Effector memory CD4-positive, alpha-beta T cell (primary cell): ENCODE measurements at places on chromosomes 6 and 20.

DNA sequence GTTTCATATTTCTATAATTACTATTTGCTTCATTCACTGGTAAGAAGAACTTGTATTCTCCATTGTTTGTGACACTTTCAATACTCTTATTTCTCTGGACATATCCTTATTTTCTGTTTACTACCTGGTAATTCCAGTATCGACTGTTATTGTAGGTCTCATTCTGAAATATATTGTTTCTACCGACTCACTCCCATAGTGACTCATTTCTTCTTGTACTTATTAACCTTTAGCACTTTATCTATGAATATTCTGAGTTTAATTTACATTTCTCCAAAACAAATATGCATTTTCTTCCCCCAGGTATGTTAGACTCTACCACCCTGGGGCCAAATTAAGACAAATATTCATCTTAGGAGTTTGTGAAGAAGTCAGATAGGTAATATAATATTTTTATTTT lies 164.5 kb upstream of the BTBD3 start:
- no peaks in the 10 kb centered on the region for H3K36me3 ChIP-seq
- no peak overlapping the region for H3K4me3 ChIP-seq
- no peaks in the 10 kb centered on the region for H3K4me1 ChIP-seq
- H3K27ac ChIP-seq: no peak overlapping the region

DNA sequence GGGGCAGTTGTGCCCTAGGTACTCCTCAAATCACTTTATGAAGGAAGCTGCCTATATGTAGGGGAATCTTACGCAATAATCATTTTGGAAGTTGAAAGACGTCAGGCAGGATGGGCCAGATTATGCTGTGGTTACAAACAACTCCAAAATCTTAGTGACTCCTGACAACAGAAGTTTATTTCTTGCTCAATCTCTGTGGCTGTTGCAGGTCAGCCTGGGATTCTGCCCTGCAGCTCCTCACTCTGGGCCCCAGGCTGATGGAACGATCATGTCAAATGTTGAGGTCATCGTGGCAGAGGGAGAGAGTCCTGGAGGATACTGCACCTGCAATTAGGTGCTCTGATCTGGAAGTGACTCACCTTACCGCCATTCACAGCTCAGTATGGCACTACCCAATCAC lies 88.4 kb downstream of the ZDHHC14 start:
- no peak overlapping the region for H3K27ac ChIP-seq
- H3K27me3 ChIP-seq: no peaks in the 10 kb centered on the region
- H3K4me1 ChIP-seq: no peaks in the 10 kb centered on the region
- H3K36me3 ChIP-seq: no peaks in the 10 kb centered on the region
- no peak for DNase-seq

DNA sequence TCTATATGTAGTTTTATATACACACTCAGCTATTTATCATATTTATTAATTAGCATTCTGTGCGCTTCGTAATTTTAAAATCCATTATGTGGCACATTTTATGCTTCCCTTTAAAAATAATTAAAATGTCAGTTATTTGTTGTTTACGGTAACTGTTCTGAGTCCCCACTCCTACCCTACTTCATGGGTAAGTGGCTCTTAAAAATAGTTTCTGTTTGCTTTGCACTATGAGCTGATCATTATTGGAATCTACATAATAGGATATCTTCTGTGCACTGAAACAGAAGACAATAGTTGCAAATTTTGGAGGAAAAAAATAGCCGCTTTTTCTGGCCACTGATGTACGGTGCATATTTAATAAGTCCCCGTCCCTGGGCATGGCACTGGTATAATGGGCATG lies 25.2 kb downstream of the LCA5 start:
- no peaks in the 10 kb centered on the region for H3K27me3 ChIP-seq
- H3K36me3 ChIP-seq: no peaks in the 10 kb centered on the region
- no peak for DNase-seq
- H3K27ac ChIP-seq: no peak overlapping the region
- H3K4me1 ChIP-seq: no peaks in the 10 kb centered on the region

- DNase-seq: no peak
- H3K4me3 ChIP-seq: no peak overlapping the region
- H3K36me3 ChIP-seq: no peaks in the 10 kb centered on the region
- H3K27me3 ChIP-seq: no peaks in the 10 kb centered on the region
- H3K4me1 ChIP-seq: no peaks in the 10 kb centered on the region
These were observed 71.6 kb downstream of the SH3BGRL2 start for GRCh38 chr6:79702691-79703090.

DNA sequence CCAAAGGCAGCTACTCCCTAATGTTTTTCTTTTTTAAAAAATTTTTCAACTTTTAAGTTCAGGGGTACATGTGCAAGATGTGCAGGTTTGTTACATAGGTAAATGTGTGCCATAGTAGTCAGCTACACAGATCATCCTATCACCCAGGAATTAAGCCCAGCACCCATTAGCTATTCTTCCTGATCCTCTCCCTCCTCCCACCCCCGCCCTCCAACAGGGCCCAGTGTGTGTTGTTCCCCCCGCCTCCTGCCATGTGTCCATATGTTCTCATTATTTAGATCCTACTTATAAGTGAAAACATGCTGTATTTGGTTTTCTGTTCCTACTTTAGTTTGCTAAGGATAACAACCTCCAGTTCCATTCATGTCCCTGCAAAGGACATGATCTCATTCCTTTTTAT lies 12.4 kb downstream of the TRIM15 start:
- peaks cover 4% of the 10 kb centered on the region for H3K4me1 ChIP-seq
- no peaks in the 10 kb centered on the region for H3K36me3 ChIP-seq
- H3K27ac ChIP-seq: no peak overlapping the region

DNA sequence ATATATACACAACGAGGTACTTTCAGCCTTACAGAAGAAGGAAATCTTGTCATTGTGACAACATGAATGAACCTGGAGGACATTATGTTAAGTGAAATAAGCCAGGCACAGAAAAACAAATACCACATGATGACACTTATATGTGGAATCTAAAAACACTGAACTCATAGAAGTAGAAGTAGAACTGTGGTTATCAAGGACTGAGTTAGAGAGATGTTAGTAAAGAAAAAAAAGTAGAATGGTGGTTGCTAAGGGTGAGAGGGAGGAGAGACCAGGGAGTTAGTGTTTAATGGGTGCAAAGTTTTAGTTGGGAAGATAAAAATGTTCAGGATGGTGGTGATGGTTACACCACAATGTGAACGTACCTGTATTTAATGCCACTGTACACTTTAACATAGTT lies 4.8 kb upstream of the STX11 start:
- no peak overlapping the region for H3K4me3 ChIP-seq
- no peaks in the 10 kb centered on the region for H3K36me3 ChIP-seq
- H3K27ac ChIP-seq: no peak overlapping the region
- no peak for DNase-seq
- H3K27me3 ChIP-seq: no peaks in the 10 kb centered on the region

DNA sequence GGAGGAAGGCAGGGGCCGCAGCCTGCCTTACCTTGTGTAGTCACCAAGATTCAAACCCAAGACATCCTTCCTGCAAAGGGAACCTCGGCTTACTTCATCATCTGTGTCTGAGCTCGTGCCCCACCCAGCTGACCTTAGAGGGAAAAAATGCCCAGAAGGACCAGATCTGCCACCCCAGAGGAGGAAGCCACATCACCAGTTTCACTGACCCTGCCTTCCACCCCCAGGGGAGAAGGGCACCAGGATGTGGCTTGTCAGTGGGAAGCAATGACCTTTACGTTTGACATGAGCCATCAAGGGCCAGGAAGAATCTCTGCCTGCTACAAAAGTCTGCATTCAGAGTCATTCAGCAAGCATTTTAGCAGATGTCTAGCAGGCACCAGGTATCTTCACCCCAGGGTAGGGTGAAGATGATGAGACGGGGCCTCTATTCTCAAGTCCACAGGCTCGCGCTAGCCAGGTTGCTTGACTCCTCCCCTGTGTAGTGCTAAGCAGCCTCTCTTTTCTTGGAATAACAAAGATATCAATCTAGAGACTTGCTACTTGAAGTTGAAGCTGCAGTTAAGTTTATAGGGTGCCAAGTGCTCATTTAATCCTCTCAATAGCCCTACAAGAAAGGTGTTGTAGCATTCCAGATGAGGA lies 28.1 kb downstream of the HM13 start:
- H3K4me1 ChIP-seq: no peaks in the 10 kb centered on the region
- no peak overlapping the region for H3K4me3 ChIP-seq
- no peak overlapping the region for H3K27ac ChIP-seq

GRCh38 chr6:44493593-44493992 lies 106.1 kb downstream of the CDC5L start:
- no peaks in the 10 kb centered on the region for H3K27me3 ChIP-seq
- H3K36me3 ChIP-seq: no peaks in the 10 kb centered on the region
- DNase-seq: no peak
- H3K27ac ChIP-seq: no peak overlapping the region

DNA sequence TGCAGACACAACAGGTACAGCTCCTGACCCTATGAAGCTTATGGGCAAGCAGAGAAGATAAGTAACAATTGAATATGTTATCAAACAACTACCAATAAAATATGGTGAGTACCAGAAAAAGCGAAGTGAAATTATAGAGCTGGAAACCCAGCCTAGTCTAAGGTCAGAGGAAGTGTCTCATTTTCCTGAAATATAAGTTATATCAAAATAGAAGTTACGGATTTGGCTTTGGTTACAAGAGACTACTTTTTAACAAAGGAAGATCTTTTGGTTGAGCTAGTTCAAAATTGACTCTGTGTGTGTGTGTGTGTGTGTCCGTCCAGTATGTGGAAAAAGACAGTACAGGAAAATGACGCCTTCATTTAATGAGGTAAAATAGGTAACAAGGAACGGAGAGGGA lies 8.9 kb downstream of the STX11 start:
- H3K4me1 ChIP-seq: no peaks in the 10 kb centered on the region
- DNase-seq: no peak
- no peaks in the 10 kb centered on the region for H3K27me3 ChIP-seq
- H3K36me3 ChIP-seq: no peaks in the 10 kb centered on the region

GRCh38 chr6:47061309-47062300 lies 19.5 kb upstream of the ADGRF1 start:
- no peak overlapping the region for H3K27ac ChIP-seq
- DNase-seq: no peak
- H3K4me1 ChIP-seq: no peaks in the 10 kb centered on the region
- no peak overlapping the region for H3K4me3 ChIP-seq

DNA sequence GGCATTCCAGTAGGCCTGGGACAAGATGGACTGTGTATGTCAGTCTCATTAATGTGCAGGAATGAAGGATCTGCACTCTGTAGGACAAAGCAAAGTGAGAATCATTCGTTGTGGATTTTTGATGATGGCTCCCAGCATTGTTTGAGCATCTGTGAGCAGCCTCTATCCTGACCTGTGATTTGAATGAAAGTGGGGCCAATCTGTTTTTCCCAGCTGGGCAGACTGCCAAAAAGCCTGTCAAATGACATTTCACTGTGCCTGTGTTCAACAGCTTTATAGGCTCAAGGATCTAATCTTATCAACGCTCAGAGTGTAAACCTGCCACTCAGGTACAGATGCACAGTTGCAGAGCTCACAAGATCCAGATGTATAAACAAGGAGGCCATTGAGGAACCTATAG lies 86.7 kb upstream of the SYNDIG1 start:
- no peak overlapping the region for H3K4me3 ChIP-seq
- no peaks in the 10 kb centered on the region for H3K4me1 ChIP-seq
- no peak overlapping the region for H3K27ac ChIP-seq
- no peaks in the 10 kb centered on the region for H3K27me3 ChIP-seq

DNA sequence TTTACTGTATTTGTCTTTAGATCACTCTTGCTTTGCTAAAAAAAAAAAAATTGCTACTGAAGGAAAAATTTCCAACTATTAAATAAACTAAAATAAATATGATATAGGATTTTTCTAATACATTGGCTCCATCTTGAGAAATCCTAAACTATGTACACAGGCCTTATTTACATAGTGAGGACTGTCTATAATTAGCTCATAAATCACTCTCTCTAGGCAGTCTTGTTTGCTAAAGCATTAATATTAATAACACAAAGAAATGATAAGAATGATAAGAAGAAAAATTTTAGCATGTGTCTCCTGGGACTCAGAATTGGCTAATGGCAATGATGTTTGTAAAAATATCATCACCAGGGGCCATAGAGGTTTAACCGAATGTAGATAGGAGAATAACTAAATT lies 13.3 kb upstream of the CRYBG1 start:
- H3K27me3 ChIP-seq: no peaks in the 10 kb centered on the region
- H3K36me3 ChIP-seq: no peaks in the 10 kb centered on the region
- no peak overlapping the region for H3K27ac ChIP-seq

GRCh38 chr6:24052590-24052961 lies 73.4 kb upstream of the NRSN1 start:
- no peaks in the 10 kb centered on the region for H3K36me3 ChIP-seq
- H3K27me3 ChIP-seq: no peaks in the 10 kb centered on the region
- no peak for DNase-seq
- no peak overlapping the region for H3K27ac ChIP-seq

DNA sequence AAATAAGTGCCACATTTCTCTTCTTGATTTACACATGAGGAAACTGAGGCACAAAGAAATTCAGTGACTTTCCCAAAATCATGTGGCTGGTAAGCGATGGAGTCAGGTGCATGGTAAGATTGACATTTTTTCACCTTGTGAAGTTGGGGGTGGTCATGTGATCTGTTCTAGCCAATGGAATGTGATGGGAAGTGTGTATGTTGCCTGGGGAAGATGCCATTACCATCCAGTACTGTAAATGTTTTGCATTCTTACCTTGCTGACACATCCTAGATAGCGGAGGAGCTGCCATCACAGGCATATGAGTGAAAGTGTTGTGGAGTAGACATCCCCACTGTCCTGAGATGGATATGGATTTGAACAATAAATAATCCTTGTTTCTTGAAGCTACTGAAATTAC lies 499.6 kb upstream of the SULF2 start:
- DNase-seq: no peak
- H3K36me3 ChIP-seq: no peaks in the 10 kb centered on the region
- no peak overlapping the region for H3K4me3 ChIP-seq
- H3K4me1 ChIP-seq: no peaks in the 10 kb centered on the region

GRCh38 chr6:40887792-40888340 lies 151.2 kb downstream of the UNC5CL start:
- no peaks in the 10 kb centered on the region for H3K36me3 ChIP-seq
- H3K27ac ChIP-seq: no peak overlapping the region

- no peaks in the 10 kb centered on the region for H3K36me3 ChIP-seq
- no peak overlapping the region for H3K4me3 ChIP-seq
- DNase-seq: no peak
- H3K4me1 ChIP-seq: no peaks in the 10 kb centered on the region
- no peaks in the 10 kb centered on the region for H3K27me3 ChIP-seq
These were observed 71.8 kb upstream of the TMEM181 start for GRCh38 chr6:158488065-158488464.

DNA sequence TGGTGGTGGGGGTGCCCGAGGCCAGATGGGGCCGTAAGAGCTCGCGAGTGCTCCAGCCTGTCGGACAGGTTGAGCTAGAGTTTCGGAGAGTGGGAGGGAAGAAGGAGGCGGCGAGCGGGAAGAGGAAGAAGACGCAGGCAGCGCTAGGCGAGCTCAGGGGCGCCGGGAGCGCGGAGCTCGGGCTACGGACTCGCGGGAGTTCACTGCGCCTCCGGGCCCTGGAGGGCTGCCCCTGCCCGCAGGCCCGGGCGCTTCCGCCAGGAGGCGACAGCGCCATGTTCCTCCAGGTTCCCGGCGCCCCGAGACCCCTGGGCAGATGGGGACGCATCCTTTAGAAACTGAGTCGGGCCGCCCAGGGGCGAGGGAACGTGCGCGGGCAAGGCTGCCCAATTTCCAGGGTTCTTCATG lies 984 bp downstream of the TFAP2C start:
- peaks cover 12% of the 10 kb centered on the region for H3K27me3 ChIP-seq
- H3K27ac ChIP-seq: no peak overlapping the region
- H3K4me3 ChIP-seq: no peak overlapping the region
- H3K4me1 ChIP-seq: peaks cover 10% of the 10 kb centered on the region
- no peaks in the 10 kb centered on the region for H3K36me3 ChIP-seq
- DNase-seq: no peak
